ENCODE measurements at places on chromosomes 13 and 19.

DNA sequence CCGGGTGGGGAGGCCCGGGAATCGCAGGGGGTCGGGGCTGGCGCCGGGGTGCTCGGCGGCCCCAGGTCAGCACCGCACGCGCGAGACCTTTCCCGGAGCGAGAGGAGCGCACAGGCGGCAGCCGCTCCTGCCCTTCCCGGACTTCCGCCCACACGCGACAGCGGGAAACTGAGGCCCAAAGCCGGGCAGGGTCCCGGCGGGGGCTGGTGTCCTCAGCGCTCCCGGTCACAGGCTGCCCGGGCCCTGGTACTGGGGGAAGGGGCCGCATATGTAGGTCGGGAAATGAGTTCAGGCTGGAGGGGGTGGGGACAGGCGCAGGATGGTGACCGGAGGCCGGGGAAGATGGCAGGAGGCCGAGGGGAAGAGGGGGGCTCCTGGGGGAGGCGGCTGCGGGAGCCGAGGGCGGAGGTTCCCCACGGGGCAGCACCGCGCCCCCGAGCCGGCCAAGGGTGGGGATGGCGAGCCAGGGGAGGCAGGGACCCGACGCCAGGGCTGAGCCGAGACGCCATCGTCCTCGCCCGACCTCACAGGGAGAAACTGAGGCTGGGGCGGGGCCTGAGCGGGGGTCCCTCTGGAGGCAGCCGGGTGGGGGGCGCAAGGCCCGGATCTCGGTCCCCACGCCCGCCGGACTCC, 662 bp downstream of the CBARP start:
- DNase-seq = peak; percentile 72

- DNase-seq = no peak
Observed at GRCh38 chr19:32672841-32673240, 2.1 kb downstream of the ANKRD27 start.

DNA sequence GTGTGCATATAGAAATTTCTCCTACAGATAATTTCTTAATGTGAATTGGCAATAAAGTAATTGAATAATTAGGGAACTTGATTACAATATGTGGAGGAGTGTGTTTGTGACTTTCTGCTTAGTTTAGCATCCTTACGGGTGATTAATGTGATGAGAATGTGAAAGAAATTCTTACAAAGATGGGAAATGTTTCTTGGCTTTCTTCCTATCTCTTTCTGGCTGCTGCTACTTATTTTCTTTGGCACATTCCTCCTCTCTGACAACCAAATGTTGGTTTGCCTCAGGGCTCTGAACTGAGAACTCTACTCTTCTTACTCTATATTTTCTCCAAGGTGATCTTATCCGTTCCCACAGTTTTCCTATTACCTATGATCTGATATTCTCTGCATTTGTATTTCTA, 300.1 kb downstream of the TBC1D4 start:
- DNase-seq = peak; percentile 57

- no peak for DNase-seq
Observed at GRCh38 chr19:33472691-33473652, 48.6 kb downstream of the PEPD start.

- no peak for DNase-seq
Observed at GRCh38 chr19:42287827-42288107, 14.2 kb upstream of the PRR19 start.

- DNase-seq = no peak
Observed at GRCh38 chr19:53812335-53812734, 11.8 kb downstream of the NLRP12 start.

DNA sequence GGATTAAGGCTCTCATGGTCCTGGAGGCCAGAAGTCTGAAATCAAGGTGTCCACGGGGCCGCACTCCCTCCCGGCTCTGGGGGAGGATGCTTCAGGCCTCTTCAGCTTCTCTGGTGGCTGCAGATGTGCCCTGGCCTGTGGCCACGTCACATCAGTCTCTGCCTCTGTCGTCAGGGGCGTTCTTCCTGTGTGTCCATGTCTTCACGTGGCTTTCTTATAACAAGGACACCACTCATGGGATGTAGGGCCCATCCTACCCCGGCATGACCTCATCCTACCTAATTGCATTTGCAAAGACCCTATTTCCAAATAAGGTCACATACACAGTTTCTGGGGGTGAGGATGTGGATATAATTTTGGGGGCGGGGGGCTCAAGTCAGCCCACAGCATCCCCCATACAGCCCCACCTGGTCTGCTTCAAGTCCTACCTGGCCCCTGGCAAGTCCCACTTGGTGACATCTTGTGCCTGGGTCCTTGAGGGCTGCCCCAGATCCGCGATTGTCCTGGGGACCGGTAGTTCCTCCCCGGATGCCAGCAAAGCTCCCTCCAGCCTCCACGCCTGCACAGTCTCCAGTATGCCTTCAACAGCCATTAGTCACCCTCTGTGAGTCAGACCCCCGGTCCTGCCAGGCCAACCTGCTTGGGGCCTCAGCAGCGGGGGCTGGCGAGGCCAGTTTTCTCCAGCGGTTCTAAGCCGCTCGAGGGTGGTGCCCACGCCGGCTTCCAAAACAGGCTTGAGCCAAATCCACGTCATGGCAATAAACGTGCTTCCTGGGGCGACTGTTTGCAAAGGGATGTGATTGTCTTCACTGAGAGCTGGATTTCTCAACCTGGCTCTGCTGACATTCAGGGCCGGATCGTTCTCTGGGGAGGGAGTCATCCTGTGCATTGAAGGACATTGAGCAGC, 32.2 kb downstream of the MYO9B start:
- DNase-seq = peak; percentile 69

GRCh38 chr13:51380269-51380668, 40.8 kb downstream of the SERPINE3 start:
- DNase-seq = peak; percentile 11

GRCh38 chr13:113664751-113665596, 2.0 kb upstream of the GRK1 start:
- DNase-seq = no peak

- DNase-seq = no peak
Observed at GRCh38 chr13:45137526-45137925, 17.2 kb downstream of the GTF2F2 start.

DNA sequence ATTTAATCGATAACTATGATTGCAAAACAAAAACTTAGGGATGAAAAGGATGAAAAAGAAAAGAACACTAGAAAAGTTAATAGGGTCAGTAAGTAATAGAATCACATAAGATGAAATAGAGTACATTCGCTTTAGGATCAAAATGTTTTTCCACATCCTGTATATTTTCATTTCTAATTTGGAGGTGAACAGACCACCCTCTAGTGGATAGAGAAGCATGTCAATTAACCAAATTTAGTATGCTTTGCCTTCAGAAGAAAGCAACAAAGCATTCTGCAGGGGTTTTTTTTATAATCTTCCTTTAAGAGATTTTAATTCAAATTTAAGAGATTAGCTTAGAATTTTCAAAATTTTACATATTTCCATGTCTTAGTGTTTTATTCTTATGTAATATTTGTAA, 611.0 kb upstream of the SGCG start:
- no peak for DNase-seq

DNA sequence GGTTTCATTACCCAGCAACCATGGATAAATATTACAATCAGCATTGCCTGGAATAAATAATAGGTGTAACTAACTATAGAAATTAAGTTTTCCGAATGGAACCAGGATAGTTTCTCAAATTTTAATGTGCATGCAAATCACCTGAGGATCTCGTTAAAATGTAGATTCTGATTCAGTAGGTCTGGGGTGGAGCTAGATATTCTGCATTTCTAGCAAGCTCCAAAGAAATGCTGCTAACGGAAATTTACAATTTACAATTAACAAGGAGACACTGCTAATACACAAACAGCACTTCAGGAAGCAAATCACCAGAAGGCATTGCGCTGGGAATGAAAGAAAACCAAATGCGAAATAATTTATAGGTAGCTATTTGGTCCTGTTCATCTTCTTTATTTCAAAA, 597.5 kb upstream of the KLF12 start:
- DNase-seq = no peak

DNA sequence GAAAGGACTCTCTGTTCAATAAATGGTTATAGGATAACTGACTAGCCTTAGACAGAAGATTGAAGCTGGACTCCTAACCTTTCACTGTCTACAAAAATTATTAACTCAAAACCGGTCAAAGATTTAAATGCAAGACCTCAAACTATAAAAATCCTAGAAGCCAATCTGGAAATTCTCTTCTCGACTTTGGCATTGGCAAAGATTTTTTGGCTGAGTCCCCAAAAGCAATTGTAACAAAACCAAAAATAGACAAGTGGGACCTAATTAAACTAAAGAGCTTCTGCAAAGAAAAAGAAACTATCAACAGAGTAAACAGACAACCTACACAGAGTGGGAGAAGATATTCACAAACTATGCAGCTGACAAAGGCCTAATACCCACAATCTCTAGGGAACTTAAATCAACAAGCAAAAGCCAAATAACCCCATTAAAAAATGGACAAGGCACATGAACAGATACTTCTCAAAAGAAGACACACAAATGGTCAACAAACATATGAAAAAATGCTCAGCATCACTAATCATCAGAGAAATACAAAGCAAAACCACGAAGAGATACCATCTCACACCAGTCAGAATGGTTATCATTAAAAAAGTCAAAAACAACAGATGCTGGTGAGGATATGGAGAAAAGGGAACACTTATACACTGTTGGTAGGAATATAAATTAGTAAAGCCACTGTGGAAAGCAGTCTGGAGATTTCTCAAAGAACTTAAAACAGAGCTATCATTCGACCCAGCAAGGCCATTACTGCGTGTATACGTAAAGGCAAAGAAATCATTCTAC, 266.3 kb downstream of the DNAJC15 start:
- DNase-seq = no peak

- no peak for DNase-seq
Observed at GRCh38 chr13:25018729-25019115, 77.2 kb upstream of the PABPC3 start.

DNA sequence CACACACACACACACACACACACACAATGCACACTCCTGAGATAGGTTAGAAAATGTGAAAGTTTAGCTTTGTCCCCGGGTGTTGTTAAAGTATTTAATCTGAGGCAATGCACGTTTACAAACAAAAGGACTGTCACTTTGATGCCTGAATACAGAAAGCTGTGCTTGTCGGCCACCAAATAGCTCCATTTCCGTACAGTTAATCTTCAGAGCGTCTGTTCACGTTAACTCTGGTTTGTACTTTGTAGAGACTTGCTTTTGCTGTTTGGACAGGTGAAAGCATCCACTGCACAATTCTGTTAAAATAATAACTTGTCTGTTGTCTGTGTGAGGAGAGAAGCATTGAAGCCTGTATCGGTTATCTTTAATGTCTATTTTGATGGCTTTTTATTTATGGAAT, 267.8 kb downstream of the FGF9 start:
- DNase-seq = no peak

- DNase-seq = no peak
Observed at GRCh38 chr13:40502236-40502635, 164.2 kb downstream of the FOXO1 start.

DNA sequence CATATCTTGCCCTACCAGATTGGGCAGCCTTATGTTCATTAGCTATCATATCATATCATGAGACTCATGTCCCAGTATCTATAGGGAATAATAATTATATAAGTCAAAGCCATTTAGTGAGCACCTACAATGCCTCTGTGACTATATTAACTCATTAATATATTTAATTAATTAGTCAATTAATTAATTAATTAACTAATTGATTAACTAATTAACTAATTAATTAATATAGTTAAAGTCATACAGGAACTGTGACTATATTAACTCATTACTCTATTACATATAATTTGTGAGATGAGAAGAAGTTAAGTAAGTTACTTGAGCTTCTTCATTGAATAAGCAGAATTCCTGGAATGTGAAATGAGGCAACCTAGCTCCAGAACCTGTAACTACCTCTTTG, 588.3 kb upstream of the SLITRK1 start:
- DNase-seq = no peak

- no peak for DNase-seq
Observed at GRCh38 chr19:6115992-6116391, 5.7 kb upstream of the RFX2 start.

- DNase-seq = no peak
Observed at GRCh38 chr13:85545771-85546170, 253.4 kb downstream of the SLITRK6 start.

GRCh38 chr19:6610934-6611852, 20.2 kb upstream of the CD70 start:
- peak; percentile 98 for DNase-seq

GRCh38 chr13:101343128-101343787, 73.0 kb downstream of the NALCN start:
- DNase-seq = no peak

DNA sequence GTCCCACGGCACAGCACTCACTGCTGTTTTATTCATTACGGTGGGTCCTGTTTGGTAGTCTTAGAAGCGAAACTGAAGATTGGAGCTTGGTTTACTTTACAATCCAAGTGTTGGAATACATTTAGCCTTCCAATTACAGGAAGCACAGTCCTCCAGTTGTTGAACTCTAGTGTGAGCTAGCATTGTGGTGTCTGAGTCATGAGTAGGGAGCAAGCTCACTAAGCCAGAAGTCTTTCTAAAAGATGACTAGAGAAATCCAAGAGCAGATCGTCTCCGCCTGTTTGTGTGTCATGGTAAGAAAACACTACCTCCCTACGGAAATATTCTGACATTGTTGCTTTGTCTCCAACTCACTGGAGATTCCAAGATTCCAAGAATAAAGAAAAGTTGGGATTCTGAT, 10.1 kb upstream of the SHISA2 start:
- DNase-seq = no peak

DNA sequence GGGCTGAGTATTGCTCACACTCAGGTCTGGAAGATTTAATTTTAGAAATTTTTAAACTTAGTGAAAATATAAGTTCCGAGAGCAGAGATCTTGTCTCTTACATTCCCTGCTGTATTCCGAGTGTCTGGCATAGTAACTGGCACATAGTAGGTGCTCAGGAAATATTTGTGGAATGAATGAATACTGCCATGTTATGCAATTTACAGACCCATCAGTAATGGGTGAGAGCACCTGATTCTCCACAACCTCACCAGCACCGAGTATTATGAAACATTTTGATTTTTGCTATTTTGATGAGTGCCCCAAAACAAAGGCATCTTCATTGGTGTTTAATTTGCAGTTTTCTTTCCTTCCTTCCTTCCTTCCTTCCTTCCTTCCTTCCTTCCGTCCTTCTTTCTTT, 15.8 kb upstream of the CLASRP start:
- no peak for DNase-seq

DNA sequence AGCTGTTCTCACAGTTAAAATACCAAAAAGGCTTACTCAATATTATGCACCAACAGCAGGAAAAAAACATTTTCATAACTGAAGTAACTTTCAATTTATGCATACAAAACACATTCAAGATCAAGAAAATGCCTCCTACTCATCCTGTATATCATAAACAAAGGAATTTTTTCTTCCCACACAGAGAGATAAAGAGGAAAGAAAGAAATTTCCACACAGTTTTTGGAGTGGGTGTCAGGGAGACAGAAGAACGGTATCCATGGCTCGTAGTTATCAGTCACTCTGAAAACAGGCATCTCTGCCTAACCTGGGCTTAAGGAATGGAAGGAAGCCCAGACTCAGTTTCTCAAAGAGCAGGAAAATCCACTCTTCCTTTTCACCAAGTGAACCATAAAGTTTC, 92.4 kb upstream of the SIAH3 start:
- DNase-seq = no peak

- DNase-seq = no peak
Observed at GRCh38 chr13:34046457-34046856, 228.5 kb downstream of the RFC3 start.

- no peak for DNase-seq
Observed at GRCh38 chr13:44819772-44820171, 169.5 kb downstream of the NUFIP1 start.

Data from muscle of back (tissue), 13 donors.